ENCODE measurements at places on chromosomes 2 and 18.

GRCh38 chr2:190679813-190680591 lies 31.1 kb downstream of the NAB1 start:
- no peak for DNase-seq

DNA sequence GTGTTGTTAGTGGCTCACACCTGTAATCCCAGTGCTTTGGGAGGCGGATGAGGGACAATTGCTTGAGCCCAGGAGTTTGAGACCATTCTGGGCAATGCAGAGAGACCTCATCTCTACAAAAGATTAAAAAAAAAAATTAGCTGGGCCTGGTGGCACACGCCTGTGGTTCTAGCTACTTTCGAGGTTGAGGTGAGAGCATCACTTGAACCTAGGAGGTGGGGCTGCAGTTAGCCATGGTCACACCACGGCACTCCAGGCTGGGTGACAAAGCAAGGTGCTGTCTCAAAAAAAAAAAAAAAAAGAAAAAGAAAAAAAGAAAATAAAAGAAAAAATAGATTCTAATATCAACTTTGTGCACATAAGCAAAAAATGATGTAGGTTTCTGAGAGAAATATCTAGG lies 1492.5 kb upstream of the TMEFF2 start:
- no peak for DNase-seq

DNA sequence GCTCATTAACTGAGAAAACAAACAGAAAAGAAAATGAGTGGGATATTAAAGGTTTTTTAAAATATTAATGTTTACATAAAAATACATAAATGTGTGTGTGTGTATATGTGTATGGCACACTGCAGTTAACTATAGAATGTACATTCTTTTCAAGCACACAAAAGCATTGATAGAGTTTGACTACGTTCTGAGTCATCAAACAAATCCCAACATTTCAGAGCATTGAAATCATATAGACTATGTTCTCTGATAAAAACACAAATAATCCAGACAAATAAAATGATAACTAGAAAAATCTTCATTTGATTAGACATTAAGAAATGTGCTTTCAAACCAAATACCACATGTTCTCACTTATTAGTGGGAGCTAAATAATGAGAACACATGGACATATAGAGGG lies 84.3 kb upstream of the CELF4 start:
- DNase-seq, result no peak

DNA sequence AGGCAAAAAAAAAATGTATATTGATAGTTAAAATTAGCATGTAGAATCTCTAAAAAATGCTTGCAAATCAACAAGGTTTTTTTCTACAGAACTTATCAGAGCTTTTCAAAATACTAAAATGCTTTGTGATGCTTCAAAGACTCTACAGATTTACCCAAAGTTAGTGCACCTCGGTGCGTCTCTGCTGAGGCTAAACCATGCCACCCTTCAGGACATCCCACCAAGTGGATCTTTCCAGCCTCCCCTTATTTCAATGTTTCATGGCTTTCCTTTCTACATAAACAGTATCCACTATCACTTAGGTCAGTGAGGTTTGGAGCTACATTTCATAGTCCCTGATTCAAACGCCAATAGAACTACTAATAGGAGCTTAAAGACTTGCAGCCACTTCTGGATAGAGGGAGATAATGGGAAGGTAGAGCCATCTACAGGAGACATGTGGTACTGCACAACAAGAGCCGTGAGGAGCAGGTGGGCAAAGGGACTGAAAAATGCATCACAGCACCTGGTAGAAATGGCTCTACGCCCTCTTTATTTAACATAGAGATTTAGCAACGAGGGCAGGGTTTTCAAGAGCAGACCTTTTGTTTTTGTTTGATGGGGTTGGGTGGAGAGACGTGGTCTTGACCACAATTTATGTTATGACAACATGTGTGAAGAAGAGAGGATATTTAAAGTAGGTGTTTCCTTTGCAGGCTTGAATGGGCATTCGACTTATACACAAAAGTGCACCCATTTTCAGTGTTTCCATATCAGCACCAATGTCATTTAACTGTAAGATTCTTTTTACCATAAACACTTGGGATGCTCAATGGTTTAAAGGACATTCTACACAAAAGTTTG lies 56.1 kb upstream of the SLC35G4 start:
- no peak for DNase-seq

DNA sequence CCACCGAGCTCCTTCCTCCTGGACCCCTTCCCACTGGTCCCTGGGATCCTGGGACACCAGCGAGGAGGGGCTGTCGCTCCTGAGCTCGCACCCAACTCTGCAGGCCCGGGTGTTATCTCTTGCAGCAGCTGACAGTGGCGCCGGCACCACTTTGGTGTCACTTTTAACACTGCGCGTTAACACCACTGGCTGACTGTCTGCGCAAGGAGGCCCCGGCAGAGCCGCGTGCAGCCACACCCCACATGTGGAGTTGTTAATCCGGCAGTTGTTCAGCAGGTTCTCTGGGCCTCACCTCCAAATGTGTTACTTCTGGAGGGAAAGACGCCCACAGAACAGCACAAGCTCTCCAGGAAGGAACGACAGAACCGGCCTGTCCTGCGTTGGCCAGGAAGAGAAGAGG lies 155.0 kb upstream of the GLI2 start:
- no peak for DNase-seq

DNA sequence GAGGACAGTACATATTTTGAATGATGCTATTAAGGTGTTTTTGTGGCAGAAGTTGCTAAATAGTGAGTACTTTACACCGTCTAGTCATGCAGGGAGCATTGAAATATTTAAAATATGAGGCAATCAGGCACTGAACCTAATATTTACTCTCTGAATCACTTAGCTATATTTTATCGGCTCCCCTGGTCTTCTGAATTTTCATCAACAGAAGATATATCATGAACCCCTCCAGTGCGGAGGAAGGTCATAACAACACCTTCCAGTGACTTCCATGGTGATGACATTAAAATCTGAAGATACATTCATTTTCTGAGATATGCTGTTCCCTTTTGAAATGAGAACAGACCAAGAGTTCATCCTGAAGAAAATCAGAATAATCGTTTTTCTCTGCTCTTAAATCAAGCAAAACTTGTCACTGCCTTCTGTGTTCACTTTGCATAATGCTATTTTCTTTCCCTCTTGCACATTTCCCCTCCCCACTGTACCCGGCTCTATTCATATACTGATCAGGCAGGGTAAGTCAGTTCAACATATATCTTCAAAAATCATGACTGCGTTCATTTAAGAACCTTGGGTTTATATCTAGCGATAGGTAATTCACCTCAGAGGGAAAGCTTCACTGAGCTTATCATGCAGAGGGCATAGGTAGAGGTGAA lies 729.9 kb upstream of the GYPC start:
- no peak for DNase-seq

- no peak for DNase-seq
Measured at GRCh38 chr2:128396946-128397345, 78.3 kb upstream of the HS6ST1 start.

Data from NCI-H2081 treated with DMSO at 0.1 percent for 48 hours (cell line).